AG09309 (cell line): ENCODE measurements at places on chromosomes 2 and 18.

GRCh38 chr2:42834161-42834560 lies 41.8 kb upstream of the HAAO start:
- no peak for DNase-seq

DNA sequence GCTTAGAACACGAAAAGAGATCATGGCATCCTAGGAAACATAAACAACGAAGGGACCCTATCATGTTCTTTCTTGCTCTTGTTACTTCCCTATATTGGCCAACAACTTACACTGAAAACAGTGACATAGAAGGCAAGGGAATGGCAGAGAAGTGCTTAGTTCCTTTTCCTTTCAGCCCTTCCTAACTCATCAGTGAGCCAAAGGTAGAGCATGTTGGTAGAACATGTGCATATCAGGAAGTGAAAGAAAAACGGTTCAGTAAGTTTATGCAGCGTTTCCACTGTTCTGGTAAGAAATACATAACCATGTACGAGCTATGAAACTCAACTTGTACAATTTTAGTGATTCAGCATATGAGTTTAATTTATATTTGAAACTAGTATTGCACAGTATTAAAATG lies 21.7 kb downstream of the AKAIN1 start:
- DNase-seq = no peak

DNA sequence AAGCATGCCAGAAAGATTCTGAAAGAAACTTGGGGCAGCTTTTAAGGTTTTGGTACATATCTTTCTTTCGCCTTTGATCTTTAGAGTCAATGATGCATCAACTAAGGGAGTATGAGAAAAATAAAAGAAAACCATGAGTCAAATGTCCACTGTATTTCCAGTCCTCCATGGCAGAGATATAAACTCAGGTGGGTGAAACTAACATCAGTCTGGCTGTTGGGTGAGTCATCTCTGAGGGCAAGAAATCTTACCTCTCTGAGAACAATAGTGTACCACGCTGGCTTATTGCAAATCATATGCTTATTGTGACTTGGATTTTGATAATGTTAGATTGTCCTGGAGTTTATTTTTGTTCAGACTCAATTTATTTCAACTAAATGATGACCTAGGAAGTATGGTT lies 521.0 kb downstream of the PLCL1 start:
- DNase-seq = no peak

GRCh38 chr18:10705786-10706185 lies 180.0 kb downstream of the NAPG start:
- DNase-seq = no peak

DNA sequence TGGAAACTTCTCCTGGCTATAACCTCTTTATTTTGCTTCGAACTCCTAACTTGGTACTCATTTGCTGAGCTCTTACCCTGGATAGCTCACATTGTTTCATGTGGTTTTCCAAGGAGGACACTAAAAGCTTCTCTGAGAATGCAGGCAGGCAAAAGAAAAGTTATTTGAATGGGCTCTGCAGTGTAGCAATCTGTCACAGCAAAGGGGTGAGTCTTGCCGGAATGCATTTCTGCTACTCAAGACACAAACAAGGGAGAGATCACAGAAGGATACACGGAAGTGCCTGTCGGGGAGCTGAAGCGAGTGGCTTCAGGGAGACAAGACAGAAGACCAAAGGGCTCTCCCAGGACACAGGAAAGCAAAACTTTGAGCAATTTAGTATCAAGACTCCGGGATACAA lies 265.4 kb downstream of the SS18 start:
- no peak for DNase-seq

DNA sequence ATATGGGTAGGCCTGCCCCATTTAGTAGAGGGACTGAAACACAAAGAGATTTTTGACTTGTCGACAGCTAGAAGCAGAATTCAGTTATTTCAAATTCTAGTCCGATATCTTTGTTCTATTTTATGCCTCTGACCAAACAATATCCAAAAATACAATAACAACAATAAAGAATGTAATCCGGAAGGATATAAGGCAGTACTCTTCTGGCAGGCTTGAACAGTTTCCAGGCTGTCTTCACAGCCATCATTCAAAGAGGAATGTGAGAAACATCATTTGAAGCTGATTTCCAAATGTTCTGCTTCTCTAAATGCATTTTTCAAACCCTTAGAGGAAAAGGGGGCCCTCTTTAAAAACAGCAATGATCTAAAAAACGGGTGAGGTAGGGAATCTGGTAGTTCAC lies 36.7 kb upstream of the SPTBN1 start:
- no peak for DNase-seq

- DNase-seq = no peak
These were observed 185.4 kb upstream of the TANK start for GRCh38 chr2:160974803-160975202.

DNA sequence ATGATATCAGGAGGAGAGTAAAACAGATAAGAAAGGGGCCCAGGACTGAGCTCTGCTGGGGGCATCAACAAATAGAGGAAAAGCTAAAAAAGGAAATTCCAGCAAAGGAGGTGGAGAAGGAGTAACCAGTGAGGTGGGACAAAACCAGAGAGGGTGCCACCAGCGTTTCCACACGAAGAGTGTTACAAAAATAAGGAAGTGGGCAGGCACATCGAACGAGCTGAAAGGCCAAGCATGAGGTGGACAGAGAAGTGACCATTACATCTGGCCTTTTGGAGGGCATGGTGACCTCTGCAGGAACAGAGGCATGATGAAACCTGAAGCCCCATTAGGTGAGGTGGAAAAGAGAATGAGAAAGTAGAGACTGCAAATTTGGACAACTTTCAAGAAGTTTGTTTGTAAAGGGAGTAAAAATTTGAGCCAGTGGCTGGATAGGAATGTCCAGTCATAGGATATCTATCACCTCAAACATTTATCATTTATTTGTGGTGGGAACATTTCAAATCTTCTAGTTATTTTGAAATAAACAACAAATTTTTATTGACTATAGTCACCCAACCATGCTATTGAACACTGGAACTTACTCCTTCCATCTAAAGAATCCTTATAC lies 18.4 kb upstream of the VIT start:
- DNase-seq = no peak

DNA sequence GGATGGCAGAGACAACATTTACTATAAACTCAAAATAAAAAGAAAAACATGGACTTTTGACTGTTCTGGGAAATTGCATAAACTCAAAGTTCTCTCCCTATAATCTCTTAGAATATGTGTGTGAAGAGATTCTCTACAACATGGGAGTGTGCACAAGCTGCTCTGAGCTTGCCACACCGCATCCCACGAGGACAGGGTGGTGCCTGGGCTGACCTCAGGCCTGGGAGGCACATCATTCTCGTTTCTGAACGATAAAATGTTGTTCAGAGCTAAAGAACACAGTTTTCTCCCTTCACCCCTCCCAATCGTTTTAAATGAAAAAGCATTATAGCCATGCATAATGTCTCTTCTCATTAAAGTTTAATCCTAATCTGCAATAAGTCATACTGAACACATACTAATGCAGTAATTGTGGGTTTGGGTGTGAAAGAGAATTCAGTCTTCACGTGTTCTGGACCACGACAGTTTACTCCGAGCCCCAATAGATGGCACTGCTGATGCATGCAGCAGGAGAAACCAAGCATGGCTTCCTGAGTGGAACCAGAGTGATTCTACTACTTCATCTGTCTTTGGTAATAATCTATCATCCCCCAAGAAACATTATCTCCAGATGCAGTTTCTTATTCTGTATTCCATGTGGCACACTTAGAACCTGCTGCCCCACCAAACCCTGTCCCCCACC lies 46.9 kb upstream of the LAMA1 start:
- DNase-seq = no peak

DNA sequence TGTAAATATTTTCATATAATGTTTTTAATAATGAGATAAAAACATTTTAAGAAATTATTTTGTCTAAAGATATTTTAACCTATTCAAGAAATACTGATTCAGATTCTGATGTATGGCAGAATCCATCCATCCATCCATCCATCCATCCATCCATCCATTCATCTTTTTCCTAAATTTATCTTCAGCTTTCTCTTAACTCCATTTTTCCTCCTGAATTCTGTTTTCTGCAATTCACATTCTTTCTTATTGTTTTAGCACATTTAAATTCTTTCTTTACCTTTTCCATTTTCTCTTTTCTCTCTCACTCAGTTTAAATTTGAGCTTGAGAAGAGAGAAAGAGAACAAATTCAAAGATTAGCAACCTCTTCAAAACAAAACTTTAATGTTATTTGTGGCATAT lies 3.6 kb downstream of the LRP1B start:
- no peak for DNase-seq

- no peak for DNase-seq
These were observed 191.6 kb downstream of the TCF4 start for GRCh38 chr18:55396267-55396905.
